Brain pericyte (primary cell): ENCODE measurements at places on chromosomes 3 and 15.

GRCh38 chr3:143429628-143430514 is 310.3 kb downstream of the CHST2 start:
- DNase-seq = no peak

- DNase-seq = no peak
Observed at GRCh38 chr3:160127308-160127707, 97.9 kb upstream of the C3orf80 start.

DNA sequence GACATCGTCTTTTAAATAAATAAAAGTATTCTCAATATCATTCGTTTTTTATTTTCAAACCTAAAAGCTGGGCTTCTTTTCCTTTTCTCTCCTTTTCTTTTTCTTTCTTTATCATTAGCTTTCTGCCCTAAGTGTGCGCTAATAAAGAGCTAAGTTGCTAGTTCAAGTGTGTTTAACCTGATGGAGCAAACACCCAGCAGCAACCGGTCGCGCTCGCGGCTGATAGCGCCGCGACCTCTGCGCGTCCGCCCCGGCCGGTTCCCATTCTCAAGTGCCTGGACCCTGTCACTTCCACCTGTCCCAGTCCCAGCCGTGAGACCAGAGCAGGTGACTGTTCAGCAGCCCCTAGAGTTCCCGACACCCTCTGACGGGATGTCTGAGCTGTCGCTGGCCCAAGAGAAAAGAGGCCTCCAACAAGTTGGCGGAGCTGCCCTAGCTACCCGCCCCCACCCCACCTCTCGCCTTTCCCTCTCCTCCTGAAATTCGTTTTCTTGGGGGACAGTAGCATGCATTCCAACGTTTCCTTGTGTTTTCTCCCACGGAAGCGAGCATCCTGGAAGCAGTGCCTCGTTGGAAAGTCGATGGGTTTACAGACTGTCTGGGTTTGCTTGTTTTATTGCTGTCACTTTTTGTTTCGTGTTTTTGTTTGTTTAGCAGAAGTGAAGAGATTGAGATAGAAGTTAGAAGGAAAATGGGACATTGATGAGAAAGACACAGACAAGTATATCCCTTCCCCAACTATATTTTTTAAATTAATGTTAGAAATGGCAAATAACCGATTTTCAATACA is 3.1 kb upstream of the MECOM start:
- DNase-seq = no peak

GRCh38 chr15:64694816-64695215 is 80.6 kb downstream of the RBPMS2 start:
- DNase-seq = no peak

- DNase-seq = no peak
Observed at GRCh38 chr3:153349108-153349499, 187.1 kb downstream of the RAP2B start.

GRCh38 chr15:72813345-72814004 is 29.9 kb upstream of the ADPGK start:
- DNase-seq = no peak

- DNase-seq = no peak
Observed at GRCh38 chr3:114595522-114596028, 301.7 kb downstream of the TIGIT start.

- no peak for DNase-seq
Observed at GRCh38 chr3:195009616-195010015, 261.3 kb downstream of the XXYLT1 start.

DNA sequence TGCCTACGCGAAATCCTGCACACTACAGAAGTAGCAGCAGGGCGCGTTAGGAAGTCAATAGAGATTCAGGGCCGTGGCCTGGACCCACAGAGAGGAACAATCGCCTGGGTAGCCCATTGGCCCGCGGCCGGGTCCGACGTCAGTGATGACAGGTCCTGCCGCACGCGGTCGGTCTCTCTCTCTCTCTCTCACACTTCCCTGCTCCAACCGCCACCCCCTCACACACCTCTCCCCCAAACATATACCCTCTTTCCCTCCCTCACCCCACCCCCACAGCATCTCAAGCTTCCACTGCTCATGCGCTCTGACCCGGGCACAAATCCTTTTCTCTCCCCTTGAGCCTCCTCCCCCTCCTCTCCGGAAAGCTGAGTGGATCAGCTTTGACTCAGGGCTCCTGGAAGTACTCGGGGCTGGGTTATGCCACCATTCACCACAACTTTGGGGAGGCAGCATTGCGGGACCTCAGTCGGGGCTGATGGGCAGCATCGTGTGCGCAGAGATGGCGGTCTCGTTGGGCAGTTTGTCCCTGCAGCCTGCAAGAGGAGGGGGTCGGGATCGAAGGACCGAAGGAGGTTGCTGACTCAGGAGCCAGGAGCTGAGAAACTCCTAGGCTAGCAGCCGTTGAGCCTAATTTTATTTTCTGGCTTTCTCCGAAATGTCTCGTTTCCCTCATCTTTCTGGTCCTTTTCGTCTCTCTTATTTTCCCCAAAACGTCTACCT is 9.0 kb downstream of the ZIC4 start:
- DNase-seq = peak; percentile 98

- DNase-seq = peak; percentile 33
Observed at GRCh38 chr3:100992231-100993012, 799 bp downstream of the ABI3BP start.

DNA sequence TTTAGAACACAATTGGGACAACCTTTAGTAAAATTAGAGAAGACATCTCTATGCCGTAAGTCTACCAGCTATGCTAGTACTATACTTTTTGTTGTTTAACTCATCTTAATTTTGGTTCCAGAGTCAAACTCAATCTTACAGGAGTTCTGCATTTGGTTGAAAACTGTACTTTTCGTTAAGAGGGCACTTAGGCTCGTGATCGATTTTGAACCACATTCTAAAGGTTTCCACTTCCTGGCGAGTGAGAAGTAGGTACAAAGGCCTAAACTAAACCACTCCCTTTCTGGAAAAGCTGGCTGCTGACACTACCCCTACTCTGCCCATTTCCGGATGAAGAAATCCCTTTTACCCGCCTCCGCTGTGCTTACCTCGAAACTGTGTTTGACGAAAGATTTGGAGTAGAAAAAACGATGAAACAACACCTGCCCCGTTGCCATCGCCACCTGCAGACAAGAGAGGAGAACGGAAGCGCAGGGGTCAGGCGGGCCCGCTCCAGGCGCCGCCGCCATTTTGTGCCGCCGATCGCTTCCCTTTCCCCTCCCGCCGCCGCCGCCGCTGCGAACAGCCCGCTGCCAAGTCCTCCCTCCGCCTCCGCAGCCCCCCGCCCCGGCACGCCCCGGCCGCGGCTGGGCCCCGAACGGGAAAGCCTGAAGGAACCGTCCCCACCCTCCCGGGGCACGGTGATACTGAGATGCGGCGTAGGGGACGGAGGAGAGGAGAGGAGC is 748 bp downstream of the CCNL1 start:
- no peak for DNase-seq

DNA sequence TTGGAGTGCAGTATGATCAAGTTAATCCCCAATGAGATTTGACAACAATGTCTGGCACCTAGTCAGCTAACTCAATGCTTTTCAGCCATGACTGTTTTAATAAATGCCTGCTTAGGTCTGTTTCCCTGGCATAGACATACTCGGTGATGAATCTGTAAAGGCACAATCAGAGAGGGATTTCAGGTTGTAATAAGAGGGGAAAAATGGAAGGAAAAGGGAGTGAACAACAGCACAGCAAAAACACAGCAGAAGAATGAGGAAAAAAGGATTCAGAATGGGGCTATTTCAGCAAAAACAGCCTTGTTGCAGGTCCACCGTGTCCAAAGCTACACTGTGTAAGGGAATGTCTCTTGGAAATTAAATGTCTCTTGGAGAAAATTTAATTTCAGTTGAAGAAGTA is 19.3 kb upstream of the CHD2 start:
- no peak for DNase-seq

DNA sequence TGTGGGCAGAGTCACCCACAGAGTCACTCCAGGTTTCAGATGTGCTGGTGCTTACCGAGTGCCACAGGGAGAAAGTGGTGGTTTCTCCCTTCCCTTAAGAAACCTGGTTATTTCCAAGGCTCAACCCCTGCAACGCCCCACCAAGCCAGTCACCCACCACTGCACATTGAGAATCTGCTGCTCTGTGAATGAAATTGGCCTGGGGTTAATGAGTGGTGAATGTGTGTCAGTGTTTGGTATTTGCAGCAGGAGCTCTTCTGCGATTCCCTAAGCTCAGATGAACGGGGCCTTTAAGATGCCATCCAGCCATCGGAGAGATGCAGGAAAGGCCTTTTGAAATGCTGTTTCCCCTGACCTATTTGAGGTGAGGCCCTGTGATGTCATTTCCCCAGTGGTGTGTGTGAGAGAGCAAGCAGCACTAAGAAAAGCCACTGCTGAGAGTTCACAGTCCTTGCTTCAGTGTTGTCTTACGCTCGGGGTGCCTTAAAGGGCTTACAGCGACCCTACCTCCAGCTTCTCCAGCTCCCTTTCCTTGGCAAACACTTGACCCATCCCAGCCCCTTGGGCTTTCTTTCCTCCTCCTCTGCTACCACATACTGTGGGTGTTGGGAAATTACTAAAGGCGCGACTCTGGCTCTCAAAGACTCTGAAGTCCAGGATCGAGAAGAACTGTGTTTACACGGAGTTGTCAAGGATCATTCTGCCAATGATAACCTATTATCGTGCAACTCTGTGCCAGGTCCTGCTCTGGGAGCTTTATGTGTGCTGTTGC is 68.9 kb downstream of the SMAD3 start:
- no peak for DNase-seq

GRCh38 chr3:79351699-79352098 is 416.1 kb downstream of the ROBO1 start:
- DNase-seq = no peak

GRCh38 chr15:95162967-95163531 is 931.7 kb downstream of the MCTP2 start:
- DNase-seq = peak; percentile 31

GRCh38 chr3:136545664-136546268 is 206.4 kb downstream of the STAG1 start:
- peak; percentile 13 for DNase-seq

GRCh38 chr15:73583544-73583943 is 49.6 kb downstream of the NPTN start:
- DNase-seq = no peak

DNA sequence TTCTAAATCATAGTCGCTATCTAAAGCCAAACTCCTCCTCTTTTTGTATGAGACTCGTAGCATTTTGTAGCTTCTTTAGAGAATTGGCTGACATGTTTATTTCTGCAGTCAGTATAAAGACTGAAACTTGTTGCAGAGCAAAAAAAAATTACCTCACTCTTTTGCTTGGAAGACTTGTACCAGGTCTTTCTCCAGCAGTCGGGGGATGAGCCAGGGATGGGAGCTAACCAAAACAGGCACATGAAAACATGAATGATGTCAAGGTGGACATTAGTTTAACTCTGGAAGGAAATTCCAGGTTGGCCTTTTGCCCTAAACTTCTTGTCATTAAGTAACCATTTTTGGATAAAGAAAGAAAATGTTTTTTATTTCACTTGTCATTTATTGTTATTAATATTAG is 47.0 kb upstream of the SCAANT1 start:
- no peak for DNase-seq

DNA sequence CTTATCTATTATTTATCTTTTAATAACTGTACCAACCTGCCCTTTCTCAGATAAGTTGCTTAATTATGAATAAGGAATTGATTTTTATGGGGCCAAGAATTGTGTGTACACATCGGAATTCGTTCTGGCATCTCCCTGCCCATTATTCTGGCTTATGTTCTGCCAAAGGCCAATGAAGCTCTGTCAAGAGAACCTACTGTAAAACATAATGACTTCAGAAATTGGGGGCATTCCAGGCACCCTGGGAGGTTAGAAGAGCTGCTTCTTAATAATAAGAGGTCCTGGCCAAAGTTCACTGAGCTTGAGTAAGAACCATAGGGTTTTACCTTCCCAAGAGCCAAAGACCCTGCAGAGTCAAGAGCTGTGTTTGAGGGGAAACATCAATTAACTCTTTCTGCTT is 261.7 kb downstream of the SLC9A9 start:
- DNase-seq = no peak

GRCh38 chr15:92808598-92809063 is 91.5 kb upstream of the CHD2 start:
- no peak for DNase-seq

DNA sequence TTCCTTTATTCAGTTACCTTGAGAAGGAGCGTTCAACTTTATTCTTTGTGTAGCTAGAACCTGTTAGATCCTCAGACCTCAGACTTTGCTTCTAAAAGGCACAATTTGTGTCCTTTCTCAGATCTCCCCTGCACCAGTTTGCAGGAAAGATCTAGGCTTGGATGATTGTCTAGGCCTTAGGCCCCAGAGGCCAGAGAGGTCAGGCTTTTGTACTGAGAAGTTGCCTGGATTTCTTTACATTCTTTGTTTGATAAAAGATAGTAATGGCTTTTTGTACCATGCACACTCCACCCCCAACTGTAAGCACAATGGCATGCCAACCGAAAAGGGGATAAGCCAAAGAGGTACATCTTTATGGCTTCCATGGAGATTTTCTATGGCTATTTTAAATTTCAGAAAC is 719.6 kb upstream of the NR2F2 start:
- DNase-seq = no peak

DNA sequence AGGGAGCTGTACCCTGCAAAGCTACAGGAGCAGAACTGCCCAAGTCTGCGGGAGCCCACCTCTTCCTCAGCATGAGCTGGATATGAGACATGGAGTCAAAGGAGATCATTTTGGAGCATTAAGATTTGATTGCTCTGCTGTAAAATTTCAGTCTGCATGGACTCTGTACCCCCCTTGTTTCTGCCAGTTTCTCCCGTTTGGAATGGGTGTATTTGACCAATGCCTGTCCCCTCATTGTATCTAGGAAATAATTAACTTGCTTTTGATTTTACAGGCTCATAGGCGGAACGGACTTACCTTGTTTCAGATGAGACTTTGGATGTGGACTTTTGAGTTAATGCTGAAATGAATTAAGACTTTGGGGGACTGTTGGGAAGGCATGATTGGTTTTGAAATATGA is 18.3 kb downstream of the RNF13 start:
- no peak for DNase-seq

DNA sequence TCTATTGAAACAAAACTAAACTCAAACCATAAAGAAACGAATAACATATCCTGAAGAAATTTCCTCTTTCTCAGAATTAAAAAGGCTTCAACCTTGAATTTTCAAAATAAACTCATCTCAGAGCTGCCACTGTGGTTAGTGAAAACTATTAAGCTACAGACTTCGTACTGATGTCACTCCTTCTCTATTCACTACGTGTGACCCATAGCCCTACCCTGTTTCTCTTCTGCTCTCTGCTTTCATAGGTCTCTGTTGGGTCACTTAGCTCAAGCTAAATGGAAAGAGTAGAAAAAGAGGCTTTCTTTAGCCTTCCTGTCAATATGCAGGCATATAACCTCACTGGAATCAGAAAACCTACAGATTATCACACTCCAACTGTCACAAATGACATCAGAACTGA is 126.6 kb upstream of the MME start:
- no peak for DNase-seq

GRCh38 chr3:19573644-19574043 is 360.4 kb downstream of the EFHB start:
- DNase-seq = no peak

DNA sequence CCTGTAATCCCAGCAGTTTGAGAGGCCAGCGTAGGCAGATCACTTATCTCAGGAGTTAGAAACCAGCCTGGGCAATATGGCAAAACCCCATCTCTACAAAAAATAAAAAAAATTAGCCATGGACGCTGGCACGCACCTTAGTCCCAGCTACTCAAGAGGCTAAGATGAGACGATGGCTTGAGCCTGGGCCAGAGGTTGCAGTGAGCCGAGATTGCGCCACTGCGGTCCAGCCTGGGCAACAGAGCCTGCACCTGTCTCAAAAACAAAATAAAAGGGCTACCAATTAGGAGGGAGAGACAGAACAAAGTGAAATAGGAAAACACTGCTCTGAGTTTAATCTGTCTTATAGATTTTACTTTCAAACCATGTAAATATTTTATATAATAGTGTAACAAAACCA is 33.8 kb downstream of the MSL2 start:
- DNase-seq = no peak
